Neuronal stem cell (in vitro differentiated cells): ENCODE measurements at places on chromosomes 11 and 22.

DNA sequence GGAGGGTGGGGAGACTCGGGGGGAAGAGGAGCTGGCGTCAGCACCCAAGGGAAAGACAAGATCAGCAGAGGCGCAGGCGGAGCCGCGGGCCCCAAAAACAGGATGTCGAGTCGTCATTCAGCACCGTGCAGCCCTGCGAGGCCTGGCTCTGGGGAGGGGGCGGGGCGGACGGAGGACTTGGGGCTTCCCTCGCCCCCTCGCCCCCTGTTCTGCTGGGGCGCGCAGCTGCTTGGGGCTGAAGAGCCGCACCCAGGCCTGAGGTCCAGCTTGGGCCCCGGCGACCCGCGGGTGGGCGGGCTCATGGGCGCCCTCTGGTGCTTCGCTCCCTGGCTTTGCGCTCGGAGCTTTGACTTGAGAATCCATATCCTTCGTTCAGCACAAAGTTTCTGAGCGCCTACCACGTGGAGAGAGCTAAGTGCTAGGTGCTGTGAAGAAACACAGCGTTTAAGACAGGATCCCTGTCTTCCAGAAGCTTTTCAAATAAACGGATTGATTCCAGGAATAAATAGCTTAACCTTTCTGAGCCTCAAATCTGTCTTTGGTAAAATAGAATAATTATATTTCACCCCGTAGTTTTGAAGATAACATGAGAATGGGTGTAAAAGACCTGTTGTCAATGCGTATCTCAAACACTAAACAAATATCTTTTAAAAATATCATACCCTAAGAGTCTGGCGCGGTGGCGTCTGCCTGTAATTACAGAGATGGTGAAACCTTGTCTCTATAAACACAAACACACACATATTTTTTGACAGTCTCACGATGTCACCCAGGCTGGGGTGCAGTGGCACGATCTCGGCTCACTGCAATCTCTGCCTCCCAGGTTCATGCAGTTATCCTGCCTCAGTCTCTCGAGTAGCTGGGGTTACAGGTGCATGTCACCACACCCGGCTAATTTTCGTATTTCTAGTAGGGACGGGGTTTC lies 929 bp upstream of the RHOG start:
- DNase-seq = peak; percentile 61

DNA sequence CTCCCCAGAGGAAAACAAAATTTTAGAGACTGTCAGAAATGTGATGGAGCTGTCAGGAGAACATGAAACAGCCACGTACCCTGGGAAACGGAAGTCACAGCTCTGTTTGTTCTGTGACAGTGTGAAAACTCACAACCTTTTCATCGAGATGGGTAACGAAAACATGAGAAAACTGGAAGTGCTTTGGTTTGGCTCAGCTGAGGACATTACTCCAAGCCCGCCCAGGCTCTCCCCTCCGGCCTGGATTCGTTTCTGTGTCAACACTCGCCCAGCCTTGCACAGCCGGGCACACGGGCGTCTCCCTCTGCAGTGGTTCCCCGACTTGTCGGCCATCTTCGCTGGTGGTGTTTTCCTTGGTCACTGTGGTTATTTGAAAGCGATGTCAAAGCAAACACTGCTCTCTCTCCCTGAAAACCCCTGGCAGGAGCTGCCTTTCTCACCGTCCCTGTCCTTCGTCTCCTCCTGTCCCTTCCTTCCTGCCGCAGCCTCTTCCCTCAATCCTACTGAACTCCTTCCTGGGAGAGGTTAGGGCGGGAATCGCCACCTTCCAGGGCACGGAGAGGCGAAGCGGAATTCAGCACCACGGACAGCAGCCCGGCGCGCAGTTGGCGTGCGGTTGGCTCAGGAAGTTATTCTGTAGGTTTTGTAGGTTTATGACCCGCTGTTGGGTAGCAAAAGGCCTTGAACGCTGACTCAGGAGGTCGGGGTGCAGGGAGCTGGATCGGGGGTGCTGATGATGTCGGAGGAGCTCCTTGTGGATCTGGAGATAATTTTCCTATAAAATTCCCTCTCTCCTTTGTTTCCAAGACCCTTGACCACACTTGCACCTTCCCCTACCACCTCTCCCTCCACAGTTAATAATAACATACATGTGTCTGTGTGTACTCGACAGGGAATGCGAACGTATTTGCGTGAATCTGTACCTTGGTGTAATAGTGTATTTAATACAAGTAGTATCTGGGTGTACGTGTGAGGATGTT lies 13.1 kb upstream of the RPS19BP1 start:
- DNase-seq = peak; percentile 73

DNA sequence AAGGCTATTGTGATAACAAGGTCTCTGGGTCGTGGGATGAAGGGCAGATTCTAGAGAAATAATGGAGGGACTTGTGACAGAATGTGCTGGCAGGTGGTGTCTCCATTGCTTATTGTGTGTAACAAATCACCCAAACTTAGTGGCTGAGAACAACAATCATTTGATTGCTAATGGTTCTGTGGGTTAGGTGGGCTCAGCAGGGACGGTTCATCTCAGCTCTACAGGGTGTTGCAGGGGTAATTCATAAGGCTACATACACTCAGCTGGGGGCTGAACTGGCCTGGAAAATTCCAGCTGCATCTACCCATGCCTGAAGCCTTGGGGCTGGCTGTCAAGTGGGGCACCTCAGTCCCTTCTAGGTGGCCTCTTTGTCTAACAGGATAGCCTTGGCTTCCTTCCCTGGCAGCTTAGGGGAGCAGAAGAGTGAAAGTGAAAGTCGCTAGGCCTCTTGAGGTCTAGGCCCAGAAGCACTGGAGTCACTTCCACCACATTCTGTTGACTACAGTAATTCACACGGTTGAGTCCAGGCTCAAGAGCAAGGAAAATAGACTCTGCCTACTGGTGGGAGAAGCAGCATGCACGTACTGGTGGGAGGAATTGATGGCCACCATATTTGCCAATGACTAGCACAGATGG lies 308.9 kb downstream of the MN1 start:
- DNase-seq = no peak

- no peak for DNase-seq
These were observed 593.5 kb upstream of the FAT3 start for GRCh38 chr11:91630916-91631673.

DNA sequence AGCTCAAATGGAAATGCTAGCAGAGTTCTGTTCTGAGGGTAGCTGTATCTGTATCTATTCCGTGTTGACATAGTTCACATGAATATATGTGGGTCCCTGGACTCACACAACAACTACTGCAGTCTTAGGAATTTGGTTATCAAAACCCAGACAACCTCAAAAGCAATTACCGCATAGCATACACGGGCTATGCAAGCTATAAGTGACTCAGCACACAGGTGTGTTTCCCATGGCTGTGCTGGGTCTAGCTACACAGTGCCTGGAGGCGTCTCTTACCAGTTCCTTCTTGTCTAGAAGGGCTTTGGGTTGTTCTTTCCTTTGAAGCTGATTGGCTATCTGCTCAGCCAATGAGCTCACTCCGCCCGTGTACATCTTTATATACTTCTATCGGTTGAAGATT lies 98.2 kb upstream of the BID start:
- no peak for DNase-seq

DNA sequence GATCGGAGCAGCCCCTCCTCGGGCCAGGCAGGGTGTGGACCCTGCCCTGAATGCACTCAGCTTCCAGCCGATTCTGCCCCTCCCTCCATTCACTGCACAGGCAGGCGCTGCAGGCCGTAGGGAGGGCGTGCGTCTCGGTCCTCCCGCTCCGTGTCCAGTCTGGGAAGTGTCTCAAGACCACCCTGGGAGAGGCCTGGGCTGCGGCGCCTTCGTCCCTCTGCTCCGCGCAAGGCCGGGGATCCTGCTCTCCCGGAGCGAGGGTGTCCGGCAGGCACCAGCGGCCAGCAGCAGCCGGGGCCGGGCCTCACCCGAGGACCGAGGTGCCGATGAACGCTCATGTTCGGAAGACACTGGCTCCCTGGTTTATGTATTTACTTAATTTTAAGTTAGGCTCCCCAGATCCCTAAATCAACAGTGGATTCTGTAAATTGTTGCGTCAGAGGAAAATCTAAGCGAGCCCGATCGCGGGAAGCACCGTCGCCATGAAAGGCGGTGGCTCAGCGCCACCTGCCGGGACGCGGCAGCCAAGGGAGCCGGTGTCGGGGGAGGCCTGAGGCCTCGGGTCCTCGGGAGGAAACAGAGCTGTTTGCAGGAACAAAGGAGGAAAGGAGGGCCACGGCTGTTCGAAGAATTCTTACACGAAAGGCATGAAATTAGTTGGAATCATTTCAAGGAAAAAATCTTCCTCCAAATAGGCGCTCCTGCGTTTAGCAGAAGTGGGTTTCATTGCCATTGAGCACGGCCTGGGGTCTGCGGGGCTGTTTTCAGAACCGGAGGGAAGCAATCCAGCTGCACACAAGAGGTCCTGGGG lies 195.3 kb downstream of the BRD1 start:
- DNase-seq = peak; percentile 74

GRCh38 chr11:125207866-125208425 lies 43.4 kb downstream of the PKNOX2 start:
- no peak for DNase-seq

- DNase-seq = no peak
These were observed 69.7 kb upstream of the GRK3 start for GRCh38 chr22:25494774-25495173.

DNA sequence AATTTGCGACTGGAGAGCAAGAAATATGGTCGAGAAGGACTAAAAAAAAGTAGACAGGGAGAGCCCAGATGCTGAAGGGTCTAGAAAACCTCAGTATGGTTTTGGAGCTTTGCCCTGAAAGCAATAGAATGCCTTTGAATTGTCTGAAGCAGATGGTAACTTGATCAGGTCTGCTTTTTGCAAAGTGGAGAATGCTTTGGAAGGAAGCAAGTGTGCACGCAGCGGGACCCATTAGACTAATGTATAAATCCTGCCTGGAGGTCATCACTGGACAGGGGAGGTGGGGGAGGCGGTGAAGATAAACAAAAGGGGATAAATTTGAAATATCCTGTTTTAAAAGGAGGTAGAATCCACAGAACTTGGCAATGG lies 757 bp upstream of the HINFP start:
- peak; percentile 24 for DNase-seq

DNA sequence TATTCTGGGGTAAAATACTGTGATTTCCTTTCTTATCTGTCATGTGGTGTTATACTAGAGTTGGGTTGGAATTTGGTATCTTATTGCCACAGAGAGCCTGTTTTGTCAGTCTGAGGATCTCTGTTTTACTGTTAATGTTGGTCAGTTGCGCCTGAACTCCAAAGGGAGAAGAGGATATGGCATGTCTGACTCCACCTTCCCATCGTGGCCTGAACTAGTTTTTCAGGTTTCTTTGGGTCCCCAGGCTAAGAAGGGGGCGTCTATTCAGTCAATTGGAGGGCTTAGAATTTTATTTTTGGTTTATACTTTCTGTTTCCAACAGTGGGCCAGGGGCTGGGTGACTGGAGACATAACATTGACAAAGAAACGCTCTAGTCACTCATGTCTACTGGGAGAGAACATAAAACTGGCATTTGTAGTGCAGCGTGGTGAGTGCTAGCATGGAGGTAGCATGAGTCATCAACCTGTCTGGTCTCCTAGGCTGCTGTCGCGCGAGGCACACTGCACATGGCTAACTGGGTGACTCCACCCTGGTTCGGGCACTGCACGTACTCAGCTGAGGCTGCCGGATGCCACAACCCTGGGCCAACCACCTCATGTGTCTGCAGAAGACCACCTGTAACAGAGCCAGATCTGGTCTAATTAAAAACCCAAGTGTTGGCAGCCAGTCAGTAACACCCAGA lies 120.1 kb upstream of the OR9Q1 start:
- no peak for DNase-seq

GRCh38 chr22:44449061-44449682 lies 48.9 kb downstream of the RTL6 start:
- no peak for DNase-seq

GRCh38 chr11:131064373-131064991 lies 148.2 kb upstream of the SNX19 start:
- peak; percentile 77 for DNase-seq

GRCh38 chr11:93589347-93589746 lies 46.2 kb upstream of the SMCO4 start:
- no peak for DNase-seq

GRCh38 chr11:88478136-88478815 lies 140.7 kb upstream of the CTSC start:
- no peak for DNase-seq

- DNase-seq = peak; percentile 82
These were observed 46.0 kb upstream of the PARVA start for GRCh38 chr11:12331239-12331874.

GRCh38 chr11:74866557-74866956 lies 82.3 kb downstream of the XRRA1 start:
- no peak for DNase-seq

GRCh38 chr11:96228473-96228891 lies 114.5 kb downstream of the MAML2 start:
- no peak for DNase-seq

- DNase-seq = no peak
These were observed 14.1 kb downstream of the TSSC4 start for GRCh38 chr11:2414616-2415015.

DNA sequence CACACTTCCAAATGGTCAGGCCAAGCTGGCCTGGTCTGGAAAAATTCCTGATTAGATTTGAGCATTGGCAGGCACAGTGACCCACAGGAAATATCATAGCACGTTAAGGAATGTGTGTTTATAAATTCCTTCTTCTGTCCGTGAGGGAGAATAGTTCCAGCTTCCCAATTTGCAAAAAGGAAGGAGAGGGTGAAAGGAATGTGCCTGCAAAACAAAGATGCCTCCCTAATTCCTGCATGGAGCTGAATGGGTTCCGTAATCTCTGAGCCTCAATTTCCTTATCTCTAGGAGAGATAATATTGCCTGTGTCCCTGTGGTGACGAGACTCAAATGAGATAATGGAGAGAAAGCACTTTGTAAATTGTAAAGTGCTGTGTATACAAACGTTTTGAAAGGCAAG lies 105.1 kb downstream of the FEZ1 start:
- no peak for DNase-seq

GRCh38 chr11:68357568-68357967 lies 45.2 kb downstream of the LRP5 start:
- no peak for DNase-seq
